ENCODE measurements at places on chromosomes 2 and 18.

DNA sequence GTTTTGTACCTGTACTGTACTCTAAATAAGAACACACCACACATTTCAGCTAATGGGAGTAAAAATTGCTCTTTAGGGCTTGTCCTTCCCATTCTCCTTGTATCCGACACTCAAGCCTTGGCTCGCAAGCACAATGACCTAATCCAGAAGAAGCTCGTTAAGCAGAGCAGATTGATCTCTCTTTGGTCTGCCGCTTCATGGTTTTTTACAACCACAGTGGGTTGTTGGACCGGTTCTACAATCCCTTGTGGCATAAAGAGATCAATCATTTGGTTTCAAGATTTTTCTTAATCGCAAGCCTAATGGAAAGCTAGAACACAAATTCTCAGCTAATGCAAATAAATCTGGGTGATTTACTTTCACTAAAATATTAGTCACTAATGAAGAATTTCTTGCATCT is 662.1 kb downstream of the LRP1B start:
- no peak for DNase-seq

DNA sequence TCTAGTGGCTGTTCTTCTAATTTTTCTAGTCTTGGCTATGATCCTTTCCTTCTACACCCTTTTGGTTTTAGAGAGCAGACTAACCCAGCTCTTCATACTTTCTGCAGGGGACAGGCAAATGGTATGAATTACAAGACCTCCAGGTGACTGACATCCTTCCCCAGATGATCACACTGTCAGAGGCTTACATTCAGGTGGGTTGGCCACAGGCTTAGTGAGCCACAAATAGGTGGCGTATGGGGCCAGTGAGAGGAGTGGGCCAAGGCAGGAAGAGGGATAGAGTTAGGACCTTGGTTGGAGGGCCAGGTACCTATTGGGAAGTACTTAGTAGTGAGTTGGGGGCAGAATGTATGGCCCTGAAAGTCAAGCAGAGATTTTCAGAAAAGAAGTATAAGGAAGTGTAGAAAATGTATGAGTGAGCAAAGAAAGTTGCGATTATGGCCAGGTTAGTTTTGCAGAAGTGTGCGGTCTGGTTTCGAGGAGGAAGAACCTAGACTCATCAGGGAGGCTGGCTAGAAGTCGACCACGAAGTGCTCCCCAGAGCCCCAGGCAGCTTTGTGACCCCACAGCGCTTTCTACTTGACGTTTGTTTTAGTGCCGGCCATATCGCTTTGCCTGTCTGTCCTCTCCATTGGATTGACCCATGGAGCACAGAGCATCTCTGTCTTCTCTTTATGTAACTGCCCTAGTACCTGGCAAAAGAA is 20.0 kb downstream of the SFTPB start:
- peak; percentile 67 for DNase-seq

DNA sequence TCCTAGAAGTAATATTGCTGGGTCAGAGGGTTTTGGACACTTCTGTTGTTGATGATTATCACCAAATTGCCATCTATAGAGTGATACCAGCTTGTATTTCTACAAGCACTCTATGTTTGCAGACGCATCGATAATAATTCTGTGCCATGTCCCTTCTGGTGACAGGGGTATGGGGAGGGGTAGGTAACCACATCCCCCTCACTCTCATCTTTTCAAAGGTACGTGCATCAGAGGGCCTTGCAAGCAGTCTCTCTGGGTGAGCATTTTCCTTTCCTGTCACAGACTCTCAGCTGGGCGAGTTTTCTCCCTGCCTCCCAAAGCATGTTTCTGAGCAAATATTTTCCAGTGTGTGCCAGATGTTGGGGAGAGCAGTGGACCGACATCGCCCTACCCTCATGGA is 98.0 kb downstream of the SMAD7 start:
- DNase-seq: no peak

DNA sequence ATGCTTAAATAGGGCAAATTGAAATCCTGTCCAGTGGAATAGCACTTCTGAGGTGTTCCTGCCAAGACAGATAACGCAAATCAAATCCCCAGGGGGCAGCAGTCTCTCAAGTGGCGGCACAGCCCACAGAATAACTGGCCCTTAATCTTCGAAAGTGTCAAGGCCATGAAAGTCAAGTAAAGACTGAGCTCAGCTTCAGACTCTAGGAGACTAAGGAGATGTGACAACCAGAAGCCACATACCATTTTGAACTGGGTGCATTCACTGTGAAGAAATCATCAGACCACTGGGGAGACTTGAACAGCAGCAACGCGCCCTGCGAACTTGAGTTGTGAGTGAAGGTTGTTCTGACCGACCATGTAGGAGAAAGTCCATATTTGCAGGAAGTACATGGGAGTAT is 66.0 kb upstream of the ASAP2 start:
- DNase-seq: no peak

GRCh38 chr2:236512902-236513435 is 56.7 kb upstream of the ACKR3 start:
- peak; percentile 38 for DNase-seq

DNA sequence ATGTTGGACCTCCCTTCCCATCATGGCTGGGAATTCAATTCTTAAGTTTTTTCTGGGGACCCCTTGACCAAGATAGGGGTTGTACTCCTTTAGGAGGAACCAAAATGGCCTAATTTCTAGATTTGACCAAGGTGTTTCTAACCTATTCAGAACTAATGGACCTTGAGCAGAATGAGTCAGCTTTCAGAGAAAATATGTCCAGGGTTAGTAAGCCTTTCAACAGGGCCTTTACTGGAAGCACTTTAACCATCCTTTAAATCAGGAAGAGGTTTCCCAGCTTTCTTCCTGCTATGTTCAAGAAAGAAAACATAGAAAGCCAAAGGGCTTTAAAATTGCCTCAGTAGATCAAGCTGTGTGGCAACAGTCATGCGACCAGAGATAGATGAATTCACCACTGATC is 1184.9 kb upstream of the ACVR2A start:
- no peak for DNase-seq

DNA sequence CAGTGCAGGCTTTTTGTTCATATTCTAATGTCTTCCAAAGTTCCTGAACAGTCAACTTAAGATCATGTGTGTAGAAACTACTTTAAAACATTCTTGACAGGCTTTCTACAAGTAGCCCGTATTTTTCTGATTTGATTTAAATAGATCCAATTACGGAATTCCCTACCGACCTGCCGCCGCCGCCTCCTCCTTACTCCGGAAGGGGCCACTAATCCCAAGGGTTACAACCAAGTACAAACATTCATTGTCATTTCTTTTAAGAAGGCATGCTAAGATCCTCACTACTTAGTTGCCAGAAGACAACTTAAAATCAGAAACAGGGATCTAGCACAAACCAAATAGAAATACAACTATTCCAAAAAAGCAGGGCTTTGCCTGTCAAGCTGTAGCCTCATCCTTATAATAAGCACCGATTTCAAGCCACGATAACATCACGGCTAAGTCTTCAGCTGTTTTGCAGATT is 784 bp downstream of the WDR33 start:
- DNase-seq: no peak

DNA sequence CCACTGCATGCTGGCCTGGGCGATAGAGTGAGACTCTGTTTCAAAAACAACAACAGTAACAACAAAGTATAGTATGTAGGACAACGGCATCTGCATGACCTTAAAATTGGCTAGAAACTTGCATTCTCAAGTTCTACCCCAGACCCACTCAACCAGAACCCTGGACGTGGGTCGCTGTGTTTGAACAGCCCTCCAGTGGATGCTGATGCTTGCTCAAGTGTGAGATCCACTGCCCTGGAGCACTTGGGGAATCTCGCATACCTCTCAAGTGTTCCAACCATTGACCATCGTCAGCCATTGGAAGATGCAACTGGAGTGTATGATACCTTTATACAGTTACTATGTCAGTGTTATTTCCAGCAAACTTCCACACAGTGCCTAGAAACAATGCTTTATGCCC is 435.9 kb downstream of the DCDC2C start:
- DNase-seq: no peak
